Neuronal stem cell (in vitro differentiated cells): ENCODE measurements at places on chromosomes 16 and 17.

GRCh38 chr16:47622451-47623176 lies 161.5 kb downstream of the PHKB start:
- no peak for DNase-seq

DNA sequence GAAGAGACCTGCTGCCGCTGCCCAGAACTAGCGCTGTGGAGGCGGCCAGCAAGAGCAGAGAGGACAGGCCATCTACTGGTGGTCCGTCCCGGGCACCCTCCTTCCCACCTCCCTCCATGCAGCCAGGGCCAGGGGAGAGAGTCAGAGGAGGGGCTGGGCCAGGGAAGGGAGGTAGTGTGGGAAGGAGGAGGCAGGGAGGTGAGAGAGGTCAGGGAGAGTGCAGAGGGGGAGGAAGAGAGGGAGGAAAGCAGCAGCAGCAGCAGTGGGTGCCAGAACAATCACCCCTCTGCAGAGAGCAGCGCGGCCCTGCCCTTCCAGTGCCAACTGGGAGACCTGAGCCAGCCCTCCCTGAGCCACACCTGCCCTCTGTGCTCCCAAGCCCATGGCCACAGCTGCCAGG lies 6.6 kb downstream of the C16orf95 start:
- no peak for DNase-seq

- DNase-seq = no peak
Observed at GRCh38 chr17:13384626-13385025, 217.1 kb downstream of the HS3ST3A1 start.

DNA sequence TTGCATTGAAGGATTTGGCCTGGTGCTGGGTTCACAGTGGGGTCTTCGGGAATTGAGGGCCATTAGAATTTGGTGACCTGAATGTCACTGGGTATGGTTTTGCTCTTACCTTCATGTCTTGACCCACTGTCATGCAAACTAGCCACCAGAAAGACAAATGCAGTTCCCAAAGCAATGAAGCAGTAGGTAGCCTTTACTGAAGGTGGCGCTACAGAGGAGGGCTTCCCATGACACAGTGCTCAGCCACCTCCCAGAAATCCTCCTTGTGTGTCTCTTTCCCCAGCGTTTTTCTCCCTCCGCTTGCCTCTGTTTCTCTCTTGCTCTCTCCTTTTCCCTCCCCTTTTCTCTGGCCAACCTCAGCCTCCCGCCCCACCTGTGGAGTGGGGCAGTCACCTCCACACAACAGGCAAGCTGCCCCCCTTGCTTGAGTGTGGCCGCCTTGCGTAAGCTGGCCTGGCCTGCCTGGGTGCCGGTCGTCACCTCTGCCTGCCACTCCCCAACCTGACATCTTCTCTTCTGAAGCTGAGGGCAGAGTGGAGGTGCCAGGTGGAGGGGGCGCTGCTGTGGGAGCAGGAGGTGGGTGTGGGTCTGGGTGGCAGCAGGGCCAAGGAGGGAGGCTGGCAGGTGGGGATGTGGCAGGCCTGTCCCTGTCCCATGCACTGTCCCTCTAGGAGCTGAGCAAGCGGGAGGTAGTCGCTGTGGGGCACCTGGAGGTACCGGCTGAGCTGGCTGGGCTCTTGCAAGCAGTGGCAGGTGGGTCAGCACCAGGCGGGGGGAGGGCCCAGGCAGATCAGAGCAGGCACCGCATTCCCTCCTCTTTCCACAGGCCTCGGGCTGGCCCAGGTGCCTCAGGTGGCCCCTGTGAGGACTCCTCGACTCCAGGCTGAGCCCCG lies 34.7 kb downstream of the MYO15A start:
- peak; percentile 21 for DNase-seq

GRCh38 chr17:81239714-81240555 lies 817 bp downstream of the NDUFAF8 start:
- DNase-seq = no peak

GRCh38 chr17:44548376-44549230 lies 8.7 kb upstream of the FZD2 start:
- DNase-seq = no peak

- DNase-seq = no peak
Observed at GRCh38 chr16:31134091-31134571, 1.4 kb downstream of the PRSS8 start.

- no peak for DNase-seq
Observed at GRCh38 chr16:20147091-20147490, 73.4 kb upstream of the GPR139 start.

GRCh38 chr17:1608676-1609075 lies 20.0 kb downstream of the SLC43A2 start:
- no peak for DNase-seq

DNA sequence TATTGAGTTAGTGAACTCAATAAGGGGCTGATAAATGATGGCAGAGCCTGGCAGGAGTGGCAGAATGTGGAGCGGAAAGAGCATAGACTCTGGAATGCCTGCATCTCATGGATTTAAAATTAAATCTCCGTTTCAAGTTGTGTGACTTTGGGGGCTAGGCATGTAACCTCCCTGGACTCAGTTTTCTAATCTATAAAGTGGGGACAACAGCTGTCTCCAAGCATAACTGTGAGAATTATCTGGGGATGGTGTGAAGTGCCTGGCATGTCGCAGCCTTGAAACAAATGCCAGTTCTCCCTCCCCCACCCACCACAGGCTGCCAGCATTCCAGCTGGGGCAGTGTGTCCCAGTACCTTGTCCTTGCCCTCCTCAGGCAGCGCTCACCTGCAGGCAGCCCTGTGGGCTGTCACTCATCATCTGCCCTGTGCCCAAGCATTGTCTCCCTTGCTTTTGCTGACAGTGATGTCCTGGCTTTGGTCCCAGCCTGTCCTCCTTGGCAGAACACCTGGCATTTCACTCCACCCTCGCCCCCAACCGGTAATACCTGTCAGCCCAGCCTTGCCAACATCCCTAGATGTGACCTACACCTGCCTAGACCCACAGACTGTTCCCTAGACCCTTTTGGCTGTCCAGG lies 129.6 kb downstream of the MRM1 start:
- DNase-seq = no peak

DNA sequence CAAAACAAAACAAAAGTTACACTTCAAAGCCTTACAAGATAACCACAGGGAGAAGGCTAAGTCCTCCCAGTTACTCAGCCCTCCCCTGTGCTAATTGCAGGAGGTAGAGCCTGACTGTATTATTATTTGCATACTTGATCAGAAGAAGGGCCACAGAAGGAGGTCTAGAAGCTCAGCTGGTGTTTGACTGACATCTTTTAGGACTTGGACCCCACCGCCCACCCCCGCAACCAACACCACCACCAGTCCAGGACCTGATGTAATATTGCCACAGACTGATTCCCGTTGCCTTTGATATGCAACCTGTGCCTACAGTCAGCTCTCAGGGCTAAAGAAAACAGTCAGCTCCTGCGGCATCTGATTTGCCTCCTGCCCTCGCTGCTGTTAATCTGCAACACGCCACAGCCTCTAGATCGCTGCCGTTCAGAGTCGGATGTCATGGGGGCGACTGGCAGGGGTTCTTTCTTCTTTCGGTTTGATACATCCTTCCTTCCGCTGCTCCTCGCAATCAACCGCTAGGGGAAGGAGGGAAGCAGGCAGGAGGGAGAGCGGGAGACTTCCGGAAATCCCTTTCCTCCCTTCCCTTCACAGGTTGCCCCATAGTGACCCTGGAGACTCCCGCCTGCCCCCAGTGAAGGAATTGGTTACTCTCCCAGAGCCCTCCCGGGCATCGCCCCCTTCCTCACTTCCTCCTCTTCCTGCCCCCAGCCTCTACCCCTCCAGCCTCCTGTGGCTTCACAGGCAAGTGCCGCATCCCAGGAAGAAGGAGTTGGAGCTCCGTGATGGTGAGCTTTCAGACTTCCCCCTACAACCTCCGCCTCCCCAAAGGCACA lies 90.5 kb upstream of the SOX9 start:
- DNase-seq = peak; percentile 45

DNA sequence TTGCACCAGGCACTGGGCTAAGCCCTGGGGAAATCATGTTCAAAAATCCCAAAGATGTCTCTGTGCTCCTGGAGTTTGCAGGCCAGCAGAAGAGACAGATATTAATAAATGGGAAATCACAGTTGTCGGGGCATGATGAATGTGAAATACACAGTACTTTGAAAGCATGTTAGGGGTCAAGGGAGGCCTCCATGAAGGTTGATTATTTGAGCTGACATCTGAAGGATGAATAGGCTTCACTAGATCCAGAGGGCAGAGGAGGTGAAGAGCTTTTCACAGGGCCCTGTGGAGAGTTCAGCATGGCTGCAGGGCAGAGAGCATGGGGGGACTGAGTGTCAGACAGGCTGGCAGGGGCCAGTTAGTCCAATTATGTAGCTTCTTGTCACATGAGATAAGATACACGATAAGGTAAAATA lies 2.6 kb downstream of the ANKRD40CL start:
- DNase-seq = no peak

DNA sequence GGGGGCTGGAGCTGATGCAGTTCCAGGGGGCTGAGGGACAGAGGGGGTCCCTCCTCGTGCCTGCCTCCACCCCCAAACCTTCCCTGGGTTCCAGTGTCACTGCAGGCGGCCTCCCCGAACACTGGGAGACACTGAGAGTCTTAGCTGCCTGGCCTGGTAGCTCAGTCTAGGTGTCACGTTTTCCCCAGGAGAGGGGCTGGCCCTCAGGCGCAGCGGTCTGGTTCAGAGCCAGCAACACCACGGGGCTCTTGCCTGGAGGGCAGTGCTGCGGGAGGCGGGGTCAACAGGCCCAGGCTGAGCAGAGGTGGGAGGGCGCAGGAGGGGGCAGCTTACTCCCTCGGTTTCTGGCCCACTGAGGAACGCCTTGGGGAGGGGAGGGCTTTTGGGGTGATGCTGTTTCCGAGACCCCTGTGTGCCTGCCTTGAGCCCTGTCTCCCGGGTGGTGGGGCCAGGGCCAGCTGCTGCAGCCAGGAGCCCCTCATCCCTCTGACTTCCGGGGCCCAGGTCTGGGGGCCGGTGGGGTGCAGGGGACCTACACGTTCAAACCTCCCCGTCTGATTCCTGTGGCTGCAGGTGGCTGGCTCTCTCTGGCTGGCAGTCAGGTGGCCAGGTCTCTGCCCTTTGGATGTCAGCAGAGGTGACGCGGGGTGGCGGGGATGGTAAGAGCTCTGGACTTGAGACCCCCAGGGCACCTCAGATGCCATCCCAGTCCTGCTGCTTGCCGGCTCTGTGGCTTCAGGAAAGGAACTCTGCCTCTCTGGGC lies 89.3 kb upstream of the GSE1 start:
- DNase-seq = no peak

DNA sequence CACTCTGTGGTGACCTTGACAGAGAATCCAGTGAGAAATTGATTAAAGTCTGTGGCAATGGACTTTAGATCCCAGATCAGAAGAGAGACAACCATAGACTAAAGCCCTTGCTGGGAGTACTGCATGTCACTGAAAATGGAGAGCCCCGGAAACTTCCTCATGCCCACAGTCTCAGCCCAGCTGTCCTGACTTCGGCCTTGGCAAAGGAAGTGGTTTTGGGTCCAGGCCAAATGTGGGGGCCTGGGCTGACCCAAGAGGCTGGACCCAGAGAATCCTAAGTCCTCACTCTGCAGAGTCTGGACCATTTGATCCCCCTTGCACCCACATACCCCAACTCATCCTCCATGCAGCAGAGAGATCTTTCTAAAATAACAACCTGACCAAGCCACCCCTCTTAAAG lies 4.7 kb upstream of the BEAN1 start:
- DNase-seq = no peak

GRCh38 chr16:68310437-68310773 lies 341 bp downstream of the SLC7A6OS start:
- no peak for DNase-seq

- DNase-seq = no peak
Observed at GRCh38 chr17:50221266-50221863, 19.9 kb upstream of the COL1A1 start.

GRCh38 chr16:35711958-35712357 lies 2252.5 kb downstream of the TP53TG3F start:
- no peak for DNase-seq

GRCh38 chr16:23407436-23408127 lies 45.4 kb downstream of the COG7 start:
- no peak for DNase-seq

DNA sequence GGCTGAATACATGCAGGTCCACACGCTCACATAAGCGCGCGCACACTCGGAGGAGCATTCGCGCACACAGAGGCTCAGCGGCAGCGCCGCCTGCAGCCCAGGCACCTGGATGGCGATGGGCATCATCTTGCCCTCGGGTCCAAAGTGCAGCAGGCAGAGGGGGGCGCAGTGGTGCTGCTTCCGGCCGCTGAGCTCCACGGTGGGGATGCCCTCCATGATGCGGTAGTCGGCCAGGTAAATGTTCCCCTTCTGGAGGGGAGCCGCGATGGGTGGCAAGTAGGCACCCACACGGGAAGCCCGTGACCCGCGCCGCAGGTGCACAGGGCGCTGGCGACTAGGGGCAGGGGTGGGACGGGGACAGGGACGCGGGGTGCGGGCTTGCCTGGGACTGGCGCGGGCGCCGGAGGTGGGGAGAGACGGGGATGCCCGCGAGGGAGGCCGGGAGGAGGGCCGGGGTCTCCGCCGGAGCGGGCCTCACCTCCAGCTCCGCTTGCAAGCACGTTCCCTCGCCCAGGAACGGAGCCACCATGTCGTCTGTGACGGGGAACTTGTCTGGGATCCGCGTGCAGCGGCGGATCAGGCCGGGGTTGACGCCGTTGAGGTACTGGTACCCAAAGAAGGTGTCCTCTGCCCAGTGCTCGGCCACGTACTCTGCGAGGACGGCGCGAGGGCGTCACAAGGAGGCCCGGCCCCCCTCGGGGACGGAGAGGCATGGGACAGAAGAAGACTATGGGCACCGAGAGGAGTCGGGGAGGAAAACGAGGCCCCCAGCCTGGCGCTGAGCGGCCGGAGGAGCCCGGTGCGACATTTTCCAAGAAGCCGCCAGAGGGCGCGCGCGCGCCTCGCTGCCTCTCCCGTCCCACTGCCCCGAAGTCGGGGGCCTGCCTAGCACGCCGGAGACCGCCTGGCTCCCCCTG lies 8.0 kb downstream of the ALOX12B start:
- DNase-seq = peak; percentile 80

DNA sequence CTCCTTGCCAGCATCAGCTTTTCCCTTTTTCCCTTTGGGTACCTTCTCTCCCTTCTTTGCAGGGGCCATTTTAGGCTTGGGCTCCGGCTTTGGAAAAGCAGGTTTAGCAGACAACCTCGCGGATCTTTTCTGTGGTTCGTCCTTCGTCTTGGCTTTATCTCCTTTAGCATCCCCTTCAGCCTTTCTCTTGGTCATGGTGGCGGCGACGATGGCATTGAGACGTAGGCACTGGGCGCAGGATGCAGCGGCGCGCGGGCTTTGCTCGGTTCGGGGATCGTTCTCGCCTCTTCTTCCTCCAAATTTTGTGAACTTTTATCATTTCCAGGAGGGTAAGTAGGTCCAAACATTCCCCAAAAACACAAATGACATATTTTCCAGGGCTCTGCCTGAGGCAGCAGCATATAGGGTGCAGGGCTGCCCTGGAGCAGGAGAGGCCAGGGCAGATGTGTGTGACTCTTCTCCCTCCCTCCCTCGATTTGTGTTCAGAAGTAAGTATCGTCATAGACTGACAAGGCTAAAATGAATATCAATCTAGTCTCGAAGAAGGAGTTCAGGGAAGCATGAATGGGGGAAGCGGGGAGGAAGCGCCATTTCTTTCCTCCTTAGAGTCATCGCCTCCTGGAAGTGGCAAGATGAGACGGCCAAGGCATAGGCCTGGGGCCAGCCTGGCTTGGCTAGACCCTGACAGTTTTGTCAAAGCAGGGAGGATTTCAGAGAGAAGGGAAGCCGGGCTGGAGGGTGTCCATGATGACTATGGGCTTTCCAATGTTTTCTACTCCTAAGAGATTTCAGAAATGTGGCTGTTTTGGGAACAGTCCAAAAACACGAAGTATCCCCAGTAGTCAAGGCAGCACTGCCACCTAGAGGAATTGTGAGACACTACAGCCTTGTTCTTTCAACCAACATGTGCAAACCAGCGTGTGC lies 13.2 kb downstream of the CHCT1 start:
- peak; percentile 77 for DNase-seq
